ENCODE measurements at places on chromosomes 12 and 14.

GRCh38 chr14:94029265-94029664, 3.1 kb downstream of the OTUB2 start:
- no peak for DNase-seq

DNA sequence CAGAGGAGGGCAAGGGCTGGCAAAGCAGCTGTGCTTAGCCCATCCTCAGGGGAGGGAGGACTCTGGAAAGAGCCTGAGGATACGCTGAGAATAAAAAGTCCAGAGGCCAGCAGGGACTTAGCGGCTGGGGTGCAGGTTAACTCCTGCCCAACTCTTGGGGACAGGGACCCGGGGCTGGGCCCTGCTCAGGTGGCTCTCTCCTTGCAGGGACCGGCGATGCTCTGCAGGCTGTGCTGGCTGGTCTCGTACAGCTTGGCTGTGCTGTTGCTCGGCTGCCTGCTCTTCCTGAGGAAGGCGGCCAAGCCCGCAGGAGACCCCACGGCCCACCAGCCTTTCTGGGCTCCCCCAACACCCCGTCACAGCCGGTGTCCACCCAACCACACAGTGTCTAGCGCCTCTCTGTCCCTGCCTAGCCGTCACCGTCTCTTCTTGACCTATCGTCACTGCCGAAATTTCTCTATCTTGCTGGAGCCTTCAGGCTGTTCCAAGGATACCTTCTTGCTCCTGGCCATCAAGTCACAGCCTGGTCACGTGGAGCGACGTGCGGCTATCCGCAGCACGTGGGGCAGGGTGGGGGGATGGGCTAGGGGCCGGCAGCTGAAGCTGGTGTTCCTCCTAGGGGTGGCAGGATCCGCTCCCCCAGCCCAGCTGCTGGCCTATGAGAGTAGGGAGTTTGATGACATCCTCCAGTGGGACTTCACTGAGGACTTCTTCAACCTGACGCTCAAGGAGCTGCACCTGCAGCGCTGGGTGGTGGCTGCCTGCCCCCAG, 2.8 kb downstream of the B3GNT4 start:
- DNase-seq: no peak

- DNase-seq: peak; percentile 36
Measured at GRCh38 chr14:58428118-58428683, 682 bp downstream of the KIAA0586 start.

DNA sequence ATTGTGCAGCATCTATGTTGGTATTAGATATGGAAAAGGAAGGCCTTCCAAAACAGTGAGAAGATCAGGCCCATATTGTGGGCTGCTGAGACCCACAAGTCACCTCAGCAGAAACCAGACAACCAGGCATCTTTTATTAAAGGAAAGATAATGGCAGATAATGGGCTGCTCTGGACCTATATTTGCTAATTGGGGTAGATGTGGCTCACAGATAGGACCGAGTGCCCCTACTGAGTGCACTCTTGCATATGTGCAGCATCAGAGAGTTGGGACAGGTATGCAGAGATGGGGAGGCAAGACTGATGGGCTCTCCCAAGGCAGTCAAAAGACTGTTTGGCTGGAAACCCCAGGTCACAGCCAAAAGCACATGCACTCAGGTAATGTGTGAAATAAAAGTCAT, 149.8 kb upstream of the GZMB start:
- no peak for DNase-seq

GRCh38 chr12:14427929-14428328, 62.4 kb downstream of the ATF7IP start:
- DNase-seq: peak; percentile 38

DNA sequence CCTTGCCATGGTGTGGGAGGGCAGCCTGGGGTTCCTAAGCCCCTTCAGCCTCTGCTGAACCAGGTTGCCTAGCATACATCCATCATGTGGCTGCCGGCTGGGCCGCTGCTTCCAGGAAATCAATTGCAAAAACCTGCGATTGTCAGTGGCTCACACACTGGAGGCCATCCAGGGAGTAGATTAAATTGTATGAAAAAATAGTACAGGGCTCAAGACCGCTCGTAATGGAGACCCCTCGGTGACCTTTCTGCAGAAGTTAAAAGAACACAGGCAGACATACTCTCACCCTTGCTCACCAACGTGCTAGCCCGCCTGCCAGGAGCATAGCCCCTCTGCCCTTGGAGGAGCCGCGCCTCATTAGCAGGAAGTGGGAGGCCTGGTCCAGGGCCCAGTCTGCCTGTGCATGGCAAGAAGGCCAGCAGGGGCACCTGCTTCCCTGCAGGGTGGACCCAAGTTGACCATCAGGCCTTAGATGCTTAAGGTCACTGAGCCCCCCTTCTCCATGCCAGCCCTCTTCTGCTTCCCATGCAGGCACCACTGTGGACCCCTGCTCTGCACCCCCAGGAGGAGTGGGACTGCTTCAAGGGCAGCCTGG, 31.4 kb upstream of the CIPC start:
- DNase-seq: no peak

DNA sequence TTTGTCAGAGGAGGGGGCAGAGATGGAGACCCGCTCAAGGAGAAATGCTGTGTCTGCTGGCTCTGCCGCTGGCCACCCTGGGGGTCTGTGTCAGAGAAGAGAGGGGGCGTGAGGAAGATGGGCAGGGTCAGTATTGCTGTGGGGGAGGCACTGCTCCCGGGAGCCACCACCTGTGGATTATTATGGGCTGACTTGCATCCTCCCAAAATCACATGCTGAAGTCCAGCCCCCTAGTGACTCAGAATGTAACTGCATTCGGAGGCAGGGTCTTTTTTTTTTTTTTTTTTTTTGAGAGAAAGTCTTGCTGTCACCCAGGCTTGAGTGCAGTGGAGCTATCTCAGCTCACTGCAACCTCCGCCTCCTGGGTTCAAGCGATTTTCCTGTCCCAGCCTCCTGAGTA, 12.3 kb downstream of the ABCD4 start:
- DNase-seq: no peak

GRCh38 chr12:80374615-80375014, 69.4 kb upstream of the PTPRQ start:
- no peak for DNase-seq

GRCh38 chr14:63508033-63508432, 35.1 kb downstream of the PPP2R5E start:
- DNase-seq: no peak

- no peak for DNase-seq
Measured at GRCh38 chr12:26512213-26512612, 316.8 kb downstream of the SSPN start.

DNA sequence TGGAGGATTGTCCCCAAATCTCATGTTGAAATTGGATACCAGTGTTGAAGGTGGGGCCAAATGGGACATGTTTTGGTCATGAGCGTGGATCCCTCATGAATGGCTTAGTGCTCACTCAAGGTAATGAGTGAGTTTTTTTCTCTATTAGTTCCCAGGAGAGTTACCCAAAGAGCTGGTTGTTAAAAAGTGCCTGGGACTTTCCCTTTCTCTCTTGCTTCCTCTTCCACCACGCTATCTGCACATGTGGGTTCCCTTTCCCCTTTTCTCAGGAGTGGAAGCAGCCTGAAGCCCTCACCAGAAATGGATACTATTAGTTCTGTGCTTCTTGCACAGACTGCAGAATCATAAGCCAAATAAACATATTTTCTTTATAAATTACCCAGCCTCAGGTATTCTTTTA, 465.4 kb downstream of the FSCB start:
- DNase-seq: no peak

DNA sequence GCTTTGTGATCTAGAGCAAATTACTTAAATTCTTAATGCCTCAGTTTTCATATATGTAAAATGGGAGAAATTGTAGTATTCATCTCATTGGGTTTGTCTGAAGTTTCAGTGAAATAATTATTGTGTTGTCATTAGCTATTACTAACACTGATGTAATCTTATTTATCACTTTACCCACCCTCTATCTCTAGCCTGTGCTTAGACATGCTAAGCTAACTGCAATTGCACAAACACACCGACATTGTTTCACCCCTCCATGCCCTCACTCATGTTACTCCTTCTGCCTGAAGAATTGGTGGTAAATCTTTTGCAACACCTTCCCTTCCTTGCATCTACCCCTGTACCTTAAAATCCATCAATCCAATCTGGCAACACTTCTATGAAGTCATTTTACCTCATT, 241.6 kb downstream of the BCAT1 start:
- no peak for DNase-seq
